ENCODE measurements at places on chromosomes 13 and 19.

DNA sequence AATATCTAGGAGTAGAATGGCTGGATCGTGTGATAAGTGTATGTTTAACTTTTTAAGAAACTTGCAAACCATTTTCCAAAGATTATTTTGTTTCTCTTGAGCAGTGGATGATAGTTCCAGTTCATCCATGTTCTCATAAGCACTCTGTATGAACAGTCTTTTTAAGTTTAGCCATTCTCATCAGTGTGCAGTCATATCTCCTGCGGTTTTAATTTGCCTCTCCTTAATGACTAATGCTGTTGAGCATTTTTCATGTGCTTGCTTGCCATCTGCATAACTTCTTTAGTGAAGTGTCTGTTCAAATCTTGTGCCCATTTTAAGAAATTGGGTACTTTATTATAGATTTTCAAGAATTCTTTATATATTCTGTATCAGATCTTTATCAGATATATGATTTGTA lies 58.6 kb downstream of the WASF3 start:
- DNase-seq: no peak

DNA sequence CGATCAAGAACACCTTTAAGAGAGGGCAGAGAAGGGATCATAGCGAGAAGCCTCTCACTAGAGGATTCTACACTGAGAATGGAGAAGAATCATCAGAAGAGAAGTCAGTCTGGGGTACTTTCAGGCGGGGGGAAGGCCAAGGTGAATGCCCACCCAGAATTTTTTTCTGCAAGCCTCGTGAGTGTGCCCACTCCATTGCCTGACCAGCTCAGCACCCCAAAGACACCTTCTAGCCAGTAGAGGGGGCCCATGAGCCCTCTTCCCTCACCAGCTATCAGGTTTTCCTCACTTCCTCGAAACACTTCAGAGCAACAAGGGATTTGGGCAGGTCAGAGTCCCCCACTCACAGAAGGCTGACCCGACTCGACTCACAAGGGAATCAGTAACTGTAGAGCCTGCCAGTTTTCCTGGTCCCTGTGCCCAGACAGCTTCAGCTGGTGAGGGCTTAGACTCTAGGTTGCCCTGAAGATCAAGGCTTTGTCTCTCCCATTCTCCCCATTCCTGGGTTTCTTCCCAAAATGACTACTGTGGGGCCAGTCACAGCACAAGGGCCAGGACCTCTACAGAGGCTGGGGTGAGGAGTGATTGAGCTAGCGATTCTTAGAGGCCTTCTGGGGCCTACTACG lies 18.4 kb downstream of the NLRP13 start:
- no peak for DNase-seq

GRCh38 chr19:19548915-19549759 lies 11.1 kb downstream of the CILP2 start:
- DNase-seq: no peak

DNA sequence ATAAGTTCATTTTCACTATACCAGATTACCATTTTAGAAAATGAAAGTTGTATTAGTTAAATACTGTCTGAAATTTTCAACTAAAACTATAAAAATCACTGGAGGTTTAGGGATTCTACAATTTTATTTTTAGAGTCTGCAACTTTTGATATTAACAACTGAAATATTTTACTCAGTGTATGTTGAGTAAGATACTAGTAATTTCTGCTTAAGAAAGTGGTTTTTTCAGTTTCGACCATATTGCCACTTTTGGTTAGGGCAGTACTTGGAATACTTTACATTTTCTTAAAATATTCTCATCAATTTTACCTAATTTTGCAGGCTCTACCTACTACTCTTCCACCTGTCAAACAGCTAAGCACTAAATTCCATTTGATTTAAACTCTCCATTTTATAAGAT lies 59.6 kb downstream of the KCNRG start:
- DNase-seq: no peak

GRCh38 chr13:22325761-22326160 lies 654.9 kb downstream of the FGF9 start:
- no peak for DNase-seq

DNA sequence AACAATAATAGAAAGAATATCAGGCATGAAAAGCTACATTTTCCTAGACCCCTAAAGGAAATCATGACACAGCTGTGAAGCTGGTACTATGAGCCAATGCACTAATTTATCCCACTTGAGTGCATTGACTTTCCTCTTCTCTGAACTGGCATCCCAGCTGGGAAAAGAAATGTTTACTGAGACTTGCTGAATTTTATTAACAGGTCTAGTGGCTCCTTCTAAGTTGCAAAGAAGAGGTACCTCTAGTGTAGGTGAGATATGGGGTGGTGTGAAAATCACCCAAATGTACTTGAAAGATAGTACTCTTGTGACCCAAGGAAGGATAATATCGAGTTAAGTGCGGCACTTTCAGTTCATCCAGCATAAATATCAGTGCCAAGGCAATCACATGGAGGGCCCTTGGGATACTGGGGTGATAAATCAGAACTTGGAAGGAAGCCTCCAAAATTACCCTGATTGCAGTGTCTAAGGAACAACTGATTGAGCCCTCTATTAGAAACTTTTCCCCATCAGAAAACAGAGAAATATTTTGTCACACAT lies 369.2 kb downstream of the PCDH9 start:
- DNase-seq: no peak

DNA sequence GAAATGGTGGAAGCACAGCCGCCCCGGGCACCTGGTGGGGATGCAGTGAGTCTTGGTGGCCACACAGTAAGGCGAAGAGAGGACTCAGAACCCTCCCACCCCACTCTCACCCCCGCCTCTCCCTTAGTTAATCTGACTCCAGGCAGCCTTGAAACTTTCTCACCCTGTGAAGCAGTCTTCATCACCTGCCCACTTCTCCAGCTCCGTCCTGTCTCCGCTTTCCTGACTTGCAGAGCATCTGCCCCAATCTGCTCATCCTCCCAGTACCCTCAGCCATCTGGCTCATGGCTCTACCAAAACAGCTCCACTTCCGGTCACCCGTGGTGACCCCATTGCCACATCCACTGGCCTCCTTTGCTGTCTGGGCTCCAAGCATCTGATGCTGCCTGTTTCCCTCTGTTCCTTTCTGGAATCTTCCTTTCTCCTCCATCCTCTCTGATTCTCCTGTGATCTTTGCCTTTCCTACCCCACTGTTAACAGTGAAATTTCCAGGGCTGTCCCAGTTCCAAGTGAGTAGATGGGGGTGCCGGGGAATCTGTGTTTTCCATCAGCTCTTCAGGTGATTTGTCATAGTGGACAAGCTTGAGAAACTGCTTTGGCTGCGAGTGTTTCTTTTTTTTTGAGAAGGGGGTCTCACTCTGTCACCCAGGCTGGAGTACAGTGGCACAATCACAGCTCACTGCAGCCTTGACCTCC lies 4.3 kb downstream of the USF2 start:
- DNase-seq: no peak

DNA sequence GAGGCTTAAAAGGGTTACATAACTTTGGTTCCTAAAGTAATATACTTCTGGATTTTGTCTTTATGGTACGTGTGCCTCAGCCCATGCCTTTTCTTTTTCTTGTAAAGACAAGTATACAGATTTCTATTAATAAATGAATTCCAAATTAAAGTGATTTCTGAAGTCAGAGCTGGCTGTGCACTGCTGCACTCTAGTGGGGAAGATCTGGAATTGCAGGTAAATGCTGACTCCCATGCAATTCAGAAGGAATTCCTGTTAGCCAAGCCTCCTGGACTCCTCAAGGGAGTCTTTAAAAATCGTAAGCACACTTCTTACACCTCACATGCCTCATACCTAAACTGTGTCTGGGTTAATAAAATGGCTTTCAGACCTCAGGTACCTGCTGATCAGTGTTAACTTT lies 118.4 kb upstream of the SLC7A1 start:
- no peak for DNase-seq

GRCh38 chr13:25478186-25478585 lies 106.4 kb downstream of the ATP8A2 start:
- no peak for DNase-seq

DNA sequence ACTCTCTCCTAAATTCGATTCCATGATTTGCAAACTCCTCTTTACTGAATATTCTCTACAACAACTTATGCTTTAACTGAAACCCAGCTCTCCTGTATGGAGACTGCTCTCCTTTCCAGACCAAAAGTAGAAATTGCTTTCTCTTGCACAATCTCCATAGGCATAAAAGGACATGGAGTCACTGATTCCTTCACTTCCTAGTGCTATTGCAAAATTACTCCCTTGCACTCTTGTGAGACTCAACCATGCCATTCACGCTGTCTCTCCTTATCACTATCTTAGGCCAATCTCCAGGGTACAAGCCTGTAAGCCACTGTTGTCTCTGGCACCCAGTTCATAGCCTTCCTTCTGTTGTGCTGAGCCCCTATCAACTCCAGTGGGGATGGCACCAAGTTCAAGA lies 30.6 kb downstream of the SERPINE3 start:
- no peak for DNase-seq

- no peak for DNase-seq
These were observed 110.0 kb upstream of the SOX21 start for GRCh38 chr13:94822356-94822755.

- no peak for DNase-seq
These were observed 290.9 kb upstream of the MAB21L1 start for GRCh38 chr13:35767256-35767976.

DNA sequence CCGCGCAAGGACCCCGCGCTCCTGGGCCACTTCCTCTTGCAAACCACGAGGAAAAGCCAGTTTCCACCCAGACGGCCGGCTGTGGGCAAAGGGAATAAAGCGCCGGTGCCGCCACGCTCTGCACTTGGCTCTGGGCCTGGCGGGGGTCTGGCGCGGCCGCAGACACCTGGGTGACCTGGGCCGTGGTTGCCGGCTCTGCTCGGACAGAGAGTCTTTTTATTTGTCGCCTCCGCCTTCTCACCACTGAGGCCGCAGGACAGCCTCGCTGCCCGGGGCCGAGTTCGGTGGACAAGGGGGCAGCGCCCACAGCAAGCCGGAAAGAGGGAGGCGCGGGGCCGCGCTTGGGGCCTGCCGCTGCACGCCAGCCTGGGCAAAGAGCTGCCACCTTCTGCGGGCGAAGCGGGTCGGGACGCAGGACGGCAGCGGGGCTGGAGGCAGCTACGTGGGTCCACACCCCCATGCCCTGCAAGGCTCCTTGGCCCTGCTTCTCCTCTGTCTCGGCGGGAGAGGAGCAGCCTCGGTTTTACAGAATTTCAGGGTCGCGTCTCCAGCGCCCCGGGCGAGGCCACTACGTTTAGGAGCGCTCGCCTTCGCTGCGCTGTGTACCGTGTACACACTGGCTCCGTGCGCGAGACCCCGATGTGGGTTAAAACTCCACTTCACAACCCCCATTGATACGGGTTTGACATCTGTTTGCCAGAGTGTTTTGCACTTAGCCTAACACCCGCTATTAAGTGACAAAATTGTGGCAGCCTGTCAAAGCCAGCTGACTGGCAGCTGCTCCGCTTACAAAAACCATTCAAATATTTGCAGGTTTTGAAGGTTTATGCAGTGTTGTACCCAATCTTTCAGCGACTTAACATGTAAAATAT lies 13.0 kb upstream of the SOX1 start:
- no peak for DNase-seq

DNA sequence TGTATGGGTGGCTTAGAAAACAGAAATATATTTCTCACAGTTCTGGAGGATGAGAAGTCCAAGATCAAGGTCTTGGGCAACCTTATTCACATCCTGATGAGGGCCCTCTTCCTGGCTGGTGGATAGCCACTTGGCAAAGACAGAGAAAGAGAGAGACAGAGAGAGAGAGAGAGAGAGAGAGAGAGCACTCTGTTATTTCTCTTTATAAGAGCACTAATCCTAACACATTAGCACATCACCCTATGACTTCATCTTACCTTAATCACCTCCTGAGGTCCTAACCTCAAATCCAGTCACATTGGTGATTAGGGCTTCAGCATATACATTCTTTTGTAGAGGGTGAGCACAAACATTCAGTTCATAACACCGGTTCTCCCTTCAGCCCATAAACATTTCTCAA lies 430.3 kb downstream of the EFNB2 start:
- no peak for DNase-seq

GRCh38 chr19:30519607-30520205 lies 147.5 kb downstream of the ZNF536 start:
- DNase-seq: no peak

DNA sequence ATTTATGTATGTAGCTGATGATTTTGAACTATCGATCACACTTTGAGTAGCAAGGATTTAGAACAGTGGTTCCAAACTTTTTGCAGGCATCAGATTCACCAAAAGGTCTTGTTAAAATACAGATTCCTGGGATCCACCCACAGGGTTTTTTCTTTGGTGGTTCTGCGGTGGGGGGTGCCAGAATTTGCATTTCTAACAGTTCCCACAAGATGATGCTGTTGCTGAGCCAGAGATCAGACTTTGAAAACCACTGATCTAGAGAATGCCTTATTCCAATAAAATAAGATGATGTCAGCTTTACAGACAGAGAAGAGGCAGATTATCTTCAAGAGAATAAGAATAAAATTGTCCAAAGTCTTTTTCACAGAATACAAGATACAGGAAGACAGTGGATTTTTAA lies 80.9 kb upstream of the SHISA2 start:
- no peak for DNase-seq

- DNase-seq: no peak
These were observed 7.7 kb downstream of the ATP7B start for GRCh38 chr13:52003541-52003940.

DNA sequence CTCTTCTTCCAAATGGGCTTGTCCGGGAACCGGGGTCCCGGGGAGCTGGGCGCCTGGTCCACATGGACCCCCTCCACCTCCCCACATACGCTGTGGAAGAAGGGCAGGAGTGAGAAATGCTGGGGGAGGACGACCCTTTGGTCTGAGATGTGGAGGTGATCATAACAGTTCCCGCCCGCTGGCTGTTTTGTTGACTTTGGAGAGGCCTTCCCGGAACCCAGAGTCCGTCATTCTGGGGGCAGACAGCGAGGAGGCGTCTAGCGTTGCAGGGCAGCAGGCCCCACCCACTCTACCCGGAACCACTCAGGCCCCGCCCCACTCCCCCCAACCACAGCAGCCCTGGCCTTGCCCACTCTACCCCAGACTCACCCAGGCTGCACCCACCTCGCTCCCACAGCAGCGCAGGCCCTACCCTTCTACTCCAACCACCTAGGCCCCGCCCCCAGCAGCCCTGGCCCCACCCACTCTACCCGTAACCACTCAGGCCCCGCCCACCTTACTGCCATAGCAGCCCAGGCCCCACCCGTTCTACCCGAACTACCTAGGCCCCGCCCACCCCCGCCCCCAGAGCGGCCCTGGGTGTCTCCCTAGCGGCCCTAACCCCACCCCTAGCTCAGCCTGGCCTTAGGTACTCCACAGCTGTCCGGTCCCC lies 7.1 kb downstream of the GPR108 start:
- peak; percentile 21 for DNase-seq

DNA sequence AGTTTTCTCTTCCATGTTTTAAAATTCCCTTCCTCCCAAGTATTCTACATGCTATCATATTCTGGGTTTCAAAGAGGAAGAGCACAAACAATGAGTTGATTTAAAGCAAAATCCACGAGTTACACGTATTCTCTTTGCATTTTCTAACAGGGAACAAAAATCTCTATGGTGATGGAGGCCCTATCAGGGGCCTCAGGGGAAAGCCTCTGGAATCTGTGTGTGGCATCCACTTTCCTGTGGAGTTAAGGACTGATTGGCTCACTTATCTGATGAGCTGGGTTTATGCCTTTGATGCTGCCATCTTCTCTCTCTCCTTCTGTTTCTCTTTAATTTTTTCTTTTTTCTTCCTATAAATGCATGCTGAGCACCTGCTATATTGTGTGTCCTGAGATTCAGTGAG lies 14.8 kb downstream of the OLFM4 start:
- DNase-seq: no peak

GRCh38 chr19:10503002-10503789 lies at the start of gene KEAP1:
Gene KEAP1, minus strand, starts transcription at chr19:10503356. Its CDS starts 3,323 bp downstream, at chr19:10500033.
- DNase-seq: no peak

- no peak for DNase-seq
These were observed 409.9 kb downstream of the MZT1 start for GRCh38 chr13:72317346-72318109.

- no peak for DNase-seq
These were observed 53.9 kb downstream of the RBM26 start for GRCh38 chr13:79352107-79352506.

All from T-helper 9 cell (primary cell).